T-helper 17 cell (primary cell): ENCODE measurements at places on chromosomes 7 and 10.

DNA sequence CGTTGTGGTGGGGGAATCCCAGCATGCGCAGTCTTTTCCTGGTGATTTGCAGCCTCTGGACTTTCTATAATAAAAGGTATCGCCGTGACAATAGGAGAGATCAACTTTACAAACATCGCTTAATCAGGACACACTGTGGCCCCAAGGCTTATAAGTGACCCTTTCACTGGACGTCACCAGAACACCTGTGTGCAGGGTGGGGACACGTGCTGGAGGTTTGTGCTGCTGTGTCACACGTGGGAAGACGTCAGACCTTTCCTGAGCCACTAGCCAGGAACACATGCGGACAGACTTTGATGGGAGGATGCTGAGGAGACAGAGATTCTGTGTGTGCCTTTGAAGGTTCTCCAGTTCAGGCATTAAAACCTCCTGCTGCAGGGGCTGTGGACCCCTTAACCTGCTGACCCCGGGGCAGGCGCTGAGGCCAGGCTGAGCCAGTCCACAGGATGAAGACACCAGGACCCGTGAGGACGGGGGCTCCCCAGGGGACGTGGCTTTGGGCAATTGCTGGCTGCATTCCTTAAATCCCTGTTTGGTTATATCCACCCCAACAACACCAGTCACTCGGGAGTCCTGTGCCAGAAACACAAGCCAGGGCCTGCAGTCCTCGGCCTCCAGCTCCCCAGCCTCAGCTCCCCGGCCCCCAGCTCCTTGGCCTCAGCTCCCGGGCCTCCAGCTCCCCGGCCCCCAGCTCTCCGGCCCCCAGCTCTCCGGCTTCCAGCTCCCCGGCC, 183.4 kb downstream of the PTPRN2 start:
- no peak for DNase-seq

GRCh38 chr10:102639537-102639936, 4.7 kb upstream of the TRIM8 start:
- no peak for DNase-seq

- DNase-seq, result no peak
These were observed 28.9 kb upstream of the KAT6B start for GRCh38 chr10:74797550-74797949.

DNA sequence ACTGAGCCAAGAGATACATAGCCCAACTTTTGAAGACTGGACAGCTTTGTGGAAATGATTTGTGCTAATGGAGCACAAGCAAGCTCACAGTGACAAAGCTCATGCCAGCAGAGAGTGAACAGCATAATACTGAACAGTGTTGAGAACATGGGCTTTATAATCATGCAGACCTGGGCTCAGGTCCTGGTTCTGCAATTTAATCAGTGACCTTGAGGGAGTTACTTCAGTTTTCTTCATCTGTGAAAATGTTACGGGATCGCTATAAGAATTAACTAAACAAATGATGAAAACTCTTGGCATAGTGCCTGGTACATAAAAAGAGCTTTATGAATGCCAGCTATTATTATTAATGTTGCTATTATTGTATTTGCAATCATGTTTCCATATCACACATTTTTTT, 690.5 kb upstream of the LRRN3 start:
- no peak for DNase-seq

DNA sequence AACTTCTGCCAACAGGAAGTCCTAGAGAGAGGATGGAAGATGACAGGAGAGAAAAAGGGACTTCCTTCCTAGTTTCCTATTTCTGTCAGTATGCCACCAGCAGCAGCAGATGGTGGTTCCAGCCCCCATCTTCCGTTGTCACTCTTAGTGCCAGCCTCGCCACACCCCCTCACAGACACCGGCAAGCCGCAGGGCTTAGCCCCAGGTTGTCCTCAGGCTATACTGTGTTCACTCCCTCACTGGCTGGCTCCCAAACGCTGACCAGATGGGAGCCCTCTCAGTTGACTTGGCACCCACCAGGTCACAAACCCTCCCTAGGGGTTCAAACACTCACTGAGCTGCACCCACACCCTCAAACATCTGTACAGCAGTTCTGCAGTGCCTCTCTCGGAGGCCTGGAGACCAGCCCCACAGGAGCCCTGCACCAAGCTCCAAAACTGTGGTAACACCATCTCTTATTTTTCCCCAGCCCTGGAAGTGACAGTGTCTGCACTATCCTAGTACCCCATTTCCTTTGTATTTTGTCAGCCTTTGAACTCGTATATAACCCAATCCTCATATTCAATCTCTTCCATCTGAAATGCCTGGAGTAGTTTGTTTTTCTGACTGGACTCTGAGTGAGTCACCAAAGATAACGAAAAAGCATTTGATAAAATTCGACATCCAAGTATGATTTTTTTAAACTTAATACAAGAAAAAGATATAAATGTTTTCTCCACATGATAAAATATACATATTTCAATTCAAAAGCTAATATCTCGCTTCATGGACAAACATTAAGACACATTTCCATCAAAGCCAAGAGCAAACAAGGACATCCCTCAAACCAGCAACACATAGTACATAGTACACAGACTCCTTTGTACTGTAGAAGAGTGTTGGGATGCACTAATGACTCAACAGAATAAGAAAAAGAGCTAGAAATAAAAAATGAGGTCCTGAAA, 34.5 kb downstream of the SMURF1 start:
- no peak for DNase-seq

DNA sequence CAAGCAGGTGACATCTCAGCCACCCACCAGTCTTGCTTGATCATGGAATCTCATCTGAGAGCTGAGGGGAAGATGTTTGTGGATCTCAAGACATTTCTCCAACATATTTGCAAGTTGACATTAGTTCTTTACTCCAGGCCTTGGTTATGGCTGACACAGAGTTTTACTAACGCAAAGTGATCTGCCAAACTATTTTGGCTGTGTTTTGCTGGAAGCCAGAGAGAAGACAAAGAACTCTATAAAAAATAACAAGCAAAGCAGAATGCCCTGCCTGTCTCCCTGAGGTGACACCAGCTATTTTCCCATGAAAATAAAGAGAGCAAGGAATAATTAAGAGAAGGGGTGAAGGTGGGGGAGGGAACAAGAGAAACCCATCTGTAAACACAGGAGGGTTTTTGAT, 286.4 kb downstream of the WDR11 start:
- no peak for DNase-seq

DNA sequence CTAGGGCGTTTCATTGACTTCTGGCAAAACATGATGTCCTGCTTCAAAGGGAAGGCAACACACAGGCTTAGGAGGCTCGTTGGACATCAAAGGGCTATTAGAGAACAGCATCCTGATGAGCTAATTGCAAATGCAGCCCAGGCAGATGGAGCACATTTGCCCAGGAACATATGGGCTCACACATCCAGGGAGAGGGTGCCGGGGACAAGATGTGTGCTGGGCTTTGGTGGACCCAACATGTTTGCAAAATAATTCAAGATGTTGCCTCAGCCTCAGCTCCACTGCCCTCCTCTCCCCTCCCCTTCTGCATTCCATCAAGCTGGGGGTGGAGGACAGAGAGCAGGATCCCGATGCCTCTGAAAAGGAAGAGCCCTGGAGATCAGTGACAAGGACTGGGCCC, 217.1 kb upstream of the ZMIZ1 start:
- DNase-seq, result no peak
